T-cell (primary cell): ENCODE measurements at places on chromosomes 11 and 22. TPM values are rescaled to one million over a fixed set of nuclear protein-coding genes. Genes with fewer than 3 reads are reported as not detected.

Gene FAM118B
- total RNA-seq, result 6.6 TPM

Gene LARGE2
- 4.6 TPM for total RNA-seq

Gene SCN2B
- total RNA-seq, result not detected

- no peak overlapping the region for H3K4me3 ChIP-seq
- H3K27me3 ChIP-seq, result no peaks in the 10 kb centered on the region
- no peak for DNase-seq
- H3K4me1 ChIP-seq, result no peaks in the 10 kb centered on the region
- no peaks in the 10 kb centered on the region for H3K36me3 ChIP-seq
Measured at GRCh38 chr11:18253233-18253632, 4.8 kb upstream of the SAA2 start.

GRCh38 chr11:60377401-60378136 is 763 bp upstream of the MS4A7 start:
- H3K36me3 ChIP-seq, result no peaks in the 10 kb centered on the region
- no peak for DNase-seq
- H3K27me3 ChIP-seq, result no peaks in the 10 kb centered on the region
- H3K4me3 ChIP-seq, result no peak overlapping the region
- H3K27ac ChIP-seq, result no peak overlapping the region
- H3K4me1 ChIP-seq, result peaks cover 8% of the 10 kb centered on the region

GRCh38 chr11:61701242-61701886 is 21.2 kb downstream of the DAGLA start:
- no peak overlapping the region for H3K27ac ChIP-seq
- no peaks in the 10 kb centered on the region for H3K36me3 ChIP-seq
- H3K27me3 ChIP-seq, result no peaks in the 10 kb centered on the region
- H3K4me3 ChIP-seq, result no peak overlapping the region
- H3K4me1 ChIP-seq, result peaks cover 37% of the 10 kb centered on the region

DNA sequence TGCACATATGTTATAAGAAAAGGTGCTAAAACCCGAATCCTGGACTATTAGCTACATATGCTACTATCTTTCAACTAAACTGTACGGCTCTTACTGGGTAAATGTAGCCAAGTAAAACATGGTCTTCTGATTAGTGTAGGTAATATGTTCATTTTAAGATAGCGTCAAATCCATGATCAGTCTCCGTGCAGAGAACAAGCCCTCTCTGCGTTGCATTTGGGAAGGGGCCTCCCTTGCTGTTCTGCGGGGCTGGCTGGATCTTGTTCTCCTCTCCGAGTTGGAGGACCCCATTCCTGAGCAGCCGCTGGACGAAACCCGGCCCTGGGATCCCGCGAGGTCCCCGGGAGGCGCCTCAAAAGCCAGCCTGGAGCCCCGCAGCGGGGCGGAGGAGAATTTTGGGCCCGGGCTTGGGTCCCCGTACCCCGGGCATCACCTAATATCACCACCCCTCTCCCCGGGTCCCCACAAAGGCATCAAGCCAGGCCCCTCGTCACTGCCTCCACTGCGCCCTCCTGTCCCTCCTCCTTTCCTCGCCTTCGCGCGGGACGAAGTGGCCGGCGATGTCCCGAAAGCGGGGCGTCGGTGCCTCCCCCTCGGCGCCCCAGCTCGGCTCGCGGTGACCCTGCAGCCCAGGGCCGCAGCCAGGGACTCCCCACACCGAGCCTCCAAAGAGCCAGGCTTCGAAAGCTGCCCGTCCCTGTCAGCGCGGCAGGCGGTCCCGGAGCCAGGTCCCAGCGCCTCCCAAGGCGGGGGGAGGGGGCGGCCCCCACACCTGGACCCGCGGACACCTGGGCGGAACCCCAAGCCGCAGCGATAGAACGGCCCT is 54.5 kb upstream of the FBXO3 start:
- peaks cover 36% of the 10 kb centered on the region for H3K27me3 ChIP-seq
- H3K4me3 ChIP-seq, result peak overlapping the region; percentile 11
- no peaks in the 10 kb centered on the region for H3K36me3 ChIP-seq
- peaks cover 3% of the 10 kb centered on the region for H3K4me1 ChIP-seq
- H3K27ac ChIP-seq, result no peak overlapping the region

- no peak overlapping the region for H3K27ac ChIP-seq
Measured at GRCh38 chr11:59854871-59855270, 9.6 kb upstream of the CBLIF start.

DNA sequence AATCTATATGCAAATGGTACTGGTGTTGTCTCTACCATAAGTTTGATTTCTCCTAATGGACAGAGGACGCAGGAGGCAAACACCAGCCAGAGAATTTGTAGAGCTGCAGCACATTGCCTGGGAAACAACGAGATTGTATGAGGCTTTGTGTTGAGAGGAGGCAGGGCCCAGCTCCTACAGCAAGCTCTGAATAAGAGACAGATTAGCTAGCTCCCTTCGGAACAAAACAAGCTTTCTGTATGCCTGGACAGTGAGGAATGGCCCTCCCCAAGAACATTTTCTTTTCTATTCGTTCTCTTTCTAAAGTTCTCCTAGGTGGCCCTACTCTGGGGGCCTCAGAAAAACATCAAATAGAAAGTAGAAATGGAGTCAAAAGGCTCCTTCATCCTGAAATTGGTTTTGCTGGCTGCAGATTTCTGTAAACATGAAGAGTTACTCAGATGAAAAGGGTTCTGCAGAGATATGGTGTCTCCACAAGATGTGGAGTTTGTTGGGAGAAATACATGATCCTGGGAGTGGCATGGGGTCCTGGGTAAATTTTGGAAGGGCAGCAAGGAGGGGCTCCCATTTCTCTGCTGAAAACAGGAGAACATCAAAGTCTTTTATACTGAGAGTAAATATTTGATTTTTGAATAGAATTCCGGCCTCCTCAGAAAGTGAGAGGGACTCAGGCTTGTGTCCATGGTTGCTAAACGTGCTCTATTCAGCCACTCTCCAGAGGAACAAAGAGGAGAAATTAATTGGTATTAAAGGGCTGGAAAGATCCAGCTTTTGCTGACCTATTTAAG is 6.8 kb upstream of the HEPACAM start:
- no peak for DNase-seq
- no peak overlapping the region for H3K27ac ChIP-seq

DNA sequence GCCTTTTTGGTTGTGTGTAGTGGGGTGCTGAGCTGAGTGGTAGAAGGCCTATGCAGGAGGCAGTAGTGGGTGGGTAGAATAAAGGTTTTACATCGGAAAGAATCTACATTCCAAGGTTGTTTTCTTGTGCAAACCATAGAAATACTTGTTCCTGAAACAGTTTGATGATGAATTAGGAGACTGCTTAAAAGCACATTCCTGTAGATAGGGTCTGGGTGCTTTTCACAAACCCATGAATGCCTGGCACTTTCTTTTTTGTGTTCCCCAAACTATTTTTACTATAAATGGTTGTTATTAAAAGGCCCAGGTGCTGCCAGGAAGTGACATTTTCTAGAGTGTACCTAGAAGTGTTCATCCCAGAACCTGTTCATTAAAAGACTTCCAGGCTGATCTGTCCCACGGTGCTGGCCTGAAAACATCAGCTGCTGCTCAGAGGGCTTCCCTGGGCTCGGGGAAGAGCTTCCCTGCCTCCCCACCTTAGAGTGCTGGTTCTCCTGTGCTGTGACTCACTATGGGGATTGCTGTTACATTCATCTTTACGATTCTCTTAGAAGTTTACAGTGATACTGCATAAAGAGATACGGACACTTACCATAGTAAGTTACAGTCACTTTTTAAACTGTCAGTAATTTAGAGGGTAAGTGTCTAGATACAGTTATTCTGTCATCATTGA is 27.9 kb downstream of the PPFIA1 start:
- H3K27me3 ChIP-seq, result no peaks in the 10 kb centered on the region
- no peak overlapping the region for H3K27ac ChIP-seq
- H3K4me3 ChIP-seq, result no peak overlapping the region
- H3K4me1 ChIP-seq, result no peaks in the 10 kb centered on the region

- H3K4me1 ChIP-seq, result peaks cover 61% of the 10 kb centered on the region
- peak overlapping the region; percentile 68 for H3K4me3 ChIP-seq
- no peak for DNase-seq
- peak overlapping the region; percentile 94 for H3K27ac ChIP-seq
Measured at GRCh38 chr22:46763051-46763705, 728 bp downstream of the TBC1D22A start.

DNA sequence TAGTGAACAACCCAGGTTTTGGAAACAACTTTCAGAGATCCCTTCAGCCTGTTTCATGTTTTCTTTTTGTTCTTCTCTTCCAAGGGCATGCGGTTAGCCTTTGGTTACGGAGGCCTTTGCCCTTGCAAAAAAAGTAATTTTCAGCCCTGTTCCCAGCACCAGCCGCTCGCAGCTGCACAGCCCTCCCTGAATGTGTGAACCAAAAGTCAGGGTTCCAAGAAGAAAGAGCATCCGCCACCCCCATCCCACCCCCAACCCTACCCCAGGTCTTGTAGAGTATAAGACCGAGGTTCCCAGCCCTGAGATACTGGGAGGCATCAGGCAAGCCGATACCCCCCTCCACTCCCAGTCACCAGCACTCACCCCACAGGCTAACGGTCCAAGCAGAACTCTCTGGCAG is 56.4 kb downstream of the IGLL1 start:
- H3K36me3 ChIP-seq, result no peaks in the 10 kb centered on the region
- peaks cover 20% of the 10 kb centered on the region for H3K4me1 ChIP-seq
- no peak overlapping the region for H3K27ac ChIP-seq
- H3K27me3 ChIP-seq, result peaks cover 55% of the 10 kb centered on the region
- no peak for DNase-seq

DNA sequence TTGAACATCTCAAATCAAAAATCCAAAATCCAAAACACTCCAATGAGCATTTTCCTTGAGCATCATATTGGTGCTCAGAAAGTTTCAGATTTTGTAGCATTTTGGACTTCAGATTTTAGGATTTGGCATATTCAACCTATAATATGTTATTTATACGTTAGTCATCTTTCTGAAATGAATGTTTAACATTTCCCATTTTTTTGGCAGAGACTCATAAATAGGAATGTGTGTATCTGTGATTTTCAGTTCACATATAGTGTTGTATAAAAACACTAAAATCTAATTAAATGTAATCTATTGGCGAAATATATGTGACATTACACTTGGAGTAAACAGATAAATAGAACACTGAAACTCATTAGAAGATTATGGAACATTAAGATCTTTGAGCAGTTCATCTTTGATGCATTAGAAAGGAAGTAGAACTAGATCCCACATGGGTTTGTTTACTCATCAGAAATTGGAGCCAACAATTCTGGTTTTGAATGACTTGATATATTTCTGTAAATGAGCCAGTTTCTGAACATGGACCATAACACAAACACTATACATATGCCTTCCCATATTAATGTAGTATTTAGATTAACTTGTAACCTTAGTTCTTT is 153.1 kb downstream of the UVRAG start:
- H3K36me3 ChIP-seq, result no peaks in the 10 kb centered on the region
- H3K27ac ChIP-seq, result no peak overlapping the region
- no peak for DNase-seq

GRCh38 chr22:28023774-28024173 is 104.7 kb upstream of the PITPNB start:
- no peak for DNase-seq
- no peaks in the 10 kb centered on the region for H3K36me3 ChIP-seq
- no peak overlapping the region for H3K27ac ChIP-seq
- H3K4me3 ChIP-seq, result no peak overlapping the region

GRCh38 chr11:111554532-111554931 is 14.0 kb downstream of the LAYN start:
- no peak overlapping the region for H3K4me3 ChIP-seq
- no peak overlapping the region for H3K27ac ChIP-seq
- H3K36me3 ChIP-seq, result no peaks in the 10 kb centered on the region

GRCh38 chr22:45543243-45543642 is 40.6 kb downstream of the FBLN1 start:
- no peaks in the 10 kb centered on the region for H3K4me1 ChIP-seq
- H3K27me3 ChIP-seq, result peaks cover 23% of the 10 kb centered on the region
- no peaks in the 10 kb centered on the region for H3K36me3 ChIP-seq
- DNase-seq, result no peak

DNA sequence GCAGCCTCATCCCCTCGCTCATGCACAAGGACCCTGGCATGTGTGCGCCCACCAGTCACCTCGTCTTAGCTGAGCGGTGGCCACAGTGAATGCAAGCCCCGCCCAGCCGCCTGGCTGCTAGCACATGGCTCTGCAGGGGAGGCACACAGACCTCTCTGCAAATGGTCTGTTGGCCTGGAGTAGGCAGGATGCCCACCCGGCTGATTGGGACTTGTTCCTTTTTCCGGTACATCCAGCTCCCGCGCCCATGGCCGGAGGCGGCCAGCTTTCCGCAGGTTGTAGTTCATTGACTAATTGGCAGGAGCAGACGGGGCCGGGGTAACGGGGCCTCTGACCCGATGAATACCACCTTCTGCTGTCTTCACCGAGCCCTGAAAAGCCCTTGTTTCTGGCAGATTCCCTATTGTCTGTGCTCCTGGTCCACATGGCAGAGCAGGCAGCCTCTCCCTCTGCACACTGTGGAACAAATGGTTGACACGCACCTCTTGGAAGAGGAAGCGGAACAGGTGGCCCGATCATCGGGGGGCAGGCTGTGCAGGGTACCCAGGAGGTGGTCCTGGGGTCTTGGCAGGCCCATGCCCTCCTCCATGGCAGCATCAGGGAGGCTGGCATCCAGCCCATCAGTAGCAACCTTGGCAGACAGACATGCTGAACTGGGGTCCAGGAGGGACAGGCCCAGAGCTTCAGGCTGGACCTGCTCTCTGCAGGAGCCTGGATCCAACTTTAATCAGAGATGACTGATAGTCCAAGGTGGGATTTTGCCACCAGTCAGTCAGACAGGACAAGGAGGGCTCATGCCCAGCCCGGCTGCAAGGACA is 1512.0 kb downstream of the BRD1 start:
- peaks cover 22% of the 10 kb centered on the region for H3K27me3 ChIP-seq
- no peak overlapping the region for H3K4me3 ChIP-seq
- no peaks in the 10 kb centered on the region for H3K36me3 ChIP-seq
- no peaks in the 10 kb centered on the region for H3K4me1 ChIP-seq
- no peak for DNase-seq

DNA sequence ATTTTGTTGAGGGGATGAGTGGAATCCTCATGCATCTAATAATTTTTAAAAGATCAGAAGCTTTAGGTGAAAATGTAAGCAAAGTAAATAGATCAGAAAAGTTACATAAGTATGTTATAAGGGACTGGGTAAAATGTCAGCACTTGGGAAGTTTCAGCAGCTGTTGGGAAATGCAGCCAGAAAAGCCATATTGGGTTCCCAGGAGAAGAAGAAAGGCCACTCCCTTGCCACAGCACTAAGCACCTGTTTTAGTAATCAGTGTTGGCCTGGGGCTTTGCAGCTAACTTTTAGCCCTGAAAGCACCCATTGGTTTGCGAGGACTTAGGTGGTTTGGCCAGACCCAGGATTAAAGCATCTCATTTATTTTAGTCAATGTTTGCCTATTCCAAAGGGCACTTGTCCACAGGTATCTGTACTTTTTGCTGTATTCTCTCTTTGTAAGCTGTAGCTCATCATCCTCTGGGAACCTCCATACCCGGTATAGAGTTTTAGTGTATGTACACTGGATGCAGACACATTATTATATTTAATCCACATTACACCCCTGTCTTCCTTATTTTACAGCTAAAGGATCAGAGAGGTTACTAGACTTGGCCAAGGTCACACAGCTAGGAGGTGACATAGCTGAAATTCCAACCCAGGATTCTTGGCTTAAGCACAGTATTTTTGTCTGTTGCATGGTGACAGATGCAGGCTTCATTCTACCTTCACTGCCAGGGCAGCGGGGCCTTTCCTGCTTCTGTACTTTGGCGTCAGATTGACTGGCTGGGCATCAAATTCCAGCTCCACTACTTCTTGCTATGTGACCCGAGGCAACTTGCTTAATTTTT is 127.7 kb upstream of the SESN3 start:
- no peak overlapping the region for H3K27ac ChIP-seq
- no peaks in the 10 kb centered on the region for H3K27me3 ChIP-seq
- no peaks in the 10 kb centered on the region for H3K36me3 ChIP-seq
- H3K4me3 ChIP-seq, result no peak overlapping the region
